ENCODE measurements at places on chromosomes 16 and 17.

DNA sequence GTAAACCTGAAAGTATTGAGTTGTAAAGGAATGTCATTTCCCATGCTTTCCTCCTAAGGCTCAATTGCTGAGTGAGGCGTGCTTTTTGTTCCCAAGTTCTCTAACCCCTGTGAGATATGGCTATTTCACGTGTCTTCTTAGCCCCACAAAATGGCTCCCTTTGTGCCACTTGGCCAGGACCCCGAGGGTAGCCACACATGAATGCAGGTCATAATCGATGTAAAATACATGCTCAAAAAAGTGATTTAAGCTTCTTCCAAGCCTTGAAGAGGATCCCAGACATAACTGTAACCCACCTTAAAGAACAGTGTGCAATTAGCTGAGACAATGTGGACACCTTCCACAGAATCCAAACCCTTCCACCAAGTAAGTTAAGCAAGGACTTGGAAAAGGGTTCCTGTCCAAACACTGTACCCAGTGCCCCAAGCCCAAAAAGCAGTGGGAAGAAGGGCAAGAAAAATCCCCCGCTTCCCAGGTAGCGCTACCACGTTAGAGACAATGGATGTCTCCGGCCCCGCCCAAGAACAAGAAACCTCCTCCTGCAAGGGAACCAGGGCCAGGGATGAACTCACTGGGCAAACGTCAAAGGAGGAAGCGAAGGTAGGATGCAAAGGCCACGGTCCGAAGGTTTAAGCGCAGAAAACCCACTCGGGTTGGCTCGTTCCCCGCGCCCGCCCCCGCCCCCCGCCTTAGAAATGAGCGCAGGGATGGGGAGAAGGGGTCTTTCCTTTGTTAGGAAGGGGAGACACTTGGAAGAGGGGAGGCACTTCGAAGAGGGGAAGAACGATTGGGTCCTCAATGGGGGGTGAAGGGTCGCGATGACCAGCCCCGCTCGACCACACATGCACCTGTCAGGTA, 1.2 kb downstream of the JPT1 start:
- DNase-seq: peak; percentile 62

GRCh38 chr16:67814567-67814966, 7.9 kb downstream of the TSNAXIP1 start:
- DNase-seq: no peak

DNA sequence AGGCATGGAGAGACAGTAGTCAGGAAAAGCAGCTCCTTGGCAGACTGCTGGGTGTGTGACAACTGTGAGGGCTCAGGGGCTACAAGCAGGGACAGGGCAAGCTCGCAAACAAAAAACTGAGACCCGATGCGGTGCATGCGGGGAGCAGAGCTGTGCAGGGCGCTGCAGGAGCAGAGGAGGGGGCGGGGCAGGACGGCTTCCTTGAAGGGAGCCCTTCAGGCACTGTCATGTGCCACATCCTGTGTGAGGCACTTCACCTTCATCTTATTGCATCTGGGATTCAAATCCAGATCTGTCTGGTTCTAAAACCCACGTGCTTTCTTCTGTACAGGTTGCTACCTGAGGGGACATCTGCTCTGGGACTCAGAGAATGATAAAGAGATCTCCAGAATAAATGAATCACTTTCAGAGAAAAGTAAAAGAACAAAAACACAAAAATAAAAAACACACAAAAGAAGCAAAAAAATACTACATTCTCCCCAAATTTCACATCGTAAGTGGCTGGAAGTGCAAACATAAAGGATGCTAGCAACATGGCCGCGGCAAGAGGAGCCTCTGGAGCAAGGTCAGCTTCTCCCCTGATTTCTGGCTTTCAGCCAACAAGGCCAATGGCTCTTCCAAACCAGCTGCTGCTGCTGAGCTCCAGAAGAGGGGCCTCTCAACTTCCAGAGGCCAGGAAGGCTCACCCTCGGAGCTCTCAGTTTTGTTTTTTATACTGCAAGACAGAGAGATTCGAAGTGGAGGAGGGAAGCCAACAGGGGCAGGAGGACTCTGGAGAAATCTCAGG, 14.2 kb downstream of the LYRM9 start:
- DNase-seq: peak; percentile 82

- no peak for DNase-seq
These were observed 24.1 kb downstream of the BAHCC1 start for GRCh38 chr17:81419319-81419885.

DNA sequence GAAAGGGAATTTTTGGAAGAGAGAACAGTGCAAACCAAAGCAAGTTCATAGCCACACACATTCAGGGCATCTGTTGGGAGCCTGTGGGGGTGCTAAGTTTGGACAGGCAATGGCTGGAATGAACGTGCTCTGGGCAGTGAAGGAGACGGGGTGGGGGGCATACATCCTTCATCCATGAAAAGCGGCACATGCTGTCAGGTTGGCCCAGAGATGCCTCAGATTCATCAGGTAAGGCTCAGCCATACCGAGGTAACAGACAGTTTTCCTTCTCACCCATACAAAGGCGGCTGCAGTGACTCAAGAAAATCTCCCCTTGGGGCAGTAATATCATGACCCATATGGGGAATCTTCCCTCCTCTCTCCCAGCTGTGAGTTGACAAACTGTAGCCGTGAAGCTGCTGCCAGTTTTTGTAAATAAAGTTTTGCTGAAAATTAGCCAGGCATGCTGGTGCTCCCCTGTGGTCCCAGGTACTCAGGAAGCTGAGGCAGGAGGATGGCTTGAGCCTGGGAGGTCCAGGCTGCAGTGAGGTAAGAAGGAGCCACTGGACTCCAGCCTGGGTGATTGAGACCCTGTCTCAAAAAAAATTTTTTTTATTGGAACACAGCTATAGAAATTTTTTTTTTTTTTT, 9.2 kb upstream of the UBALD2 start:
- DNase-seq: peak; percentile 39

DNA sequence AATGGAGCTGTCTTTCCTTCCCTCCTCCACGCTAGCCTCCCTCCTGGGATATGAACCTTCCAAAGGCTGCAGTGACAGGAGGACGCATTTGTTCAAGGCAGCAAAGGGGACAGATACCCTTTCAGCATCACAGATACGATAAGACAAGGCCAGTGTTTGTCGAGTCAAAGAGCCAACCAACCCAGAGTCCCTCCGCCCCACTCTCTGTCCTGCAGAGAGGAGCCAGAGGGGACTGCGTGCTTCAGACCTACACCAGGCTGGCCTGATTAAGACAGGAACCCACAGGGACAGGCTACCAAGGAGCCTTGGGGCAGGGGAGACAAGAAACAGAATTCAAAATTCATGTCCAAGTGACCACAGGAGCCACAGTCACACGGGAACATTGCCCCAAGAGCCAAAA, 72.6 kb upstream of the CDH5 start:
- DNase-seq: no peak

DNA sequence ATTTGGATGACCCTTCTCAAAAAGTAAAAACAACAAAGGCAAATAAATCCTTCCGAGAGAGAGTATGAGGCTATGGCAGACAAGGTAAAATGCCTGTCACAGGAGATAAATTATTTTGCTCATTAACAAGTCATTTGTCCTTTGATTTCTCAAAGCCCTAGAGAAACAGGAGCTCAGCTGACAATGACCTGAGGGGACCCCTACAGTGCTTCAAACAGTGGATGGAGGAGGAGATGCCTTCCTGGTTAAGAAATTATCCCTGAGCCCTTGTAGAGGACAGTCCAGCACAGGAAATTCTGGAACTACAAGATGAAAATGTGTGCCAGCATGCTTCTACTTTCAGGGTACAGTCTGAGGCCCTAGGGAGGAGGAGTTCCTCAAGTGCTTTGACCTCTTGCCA, 24.0 kb upstream of the RHBDL3 start:
- DNase-seq: no peak

DNA sequence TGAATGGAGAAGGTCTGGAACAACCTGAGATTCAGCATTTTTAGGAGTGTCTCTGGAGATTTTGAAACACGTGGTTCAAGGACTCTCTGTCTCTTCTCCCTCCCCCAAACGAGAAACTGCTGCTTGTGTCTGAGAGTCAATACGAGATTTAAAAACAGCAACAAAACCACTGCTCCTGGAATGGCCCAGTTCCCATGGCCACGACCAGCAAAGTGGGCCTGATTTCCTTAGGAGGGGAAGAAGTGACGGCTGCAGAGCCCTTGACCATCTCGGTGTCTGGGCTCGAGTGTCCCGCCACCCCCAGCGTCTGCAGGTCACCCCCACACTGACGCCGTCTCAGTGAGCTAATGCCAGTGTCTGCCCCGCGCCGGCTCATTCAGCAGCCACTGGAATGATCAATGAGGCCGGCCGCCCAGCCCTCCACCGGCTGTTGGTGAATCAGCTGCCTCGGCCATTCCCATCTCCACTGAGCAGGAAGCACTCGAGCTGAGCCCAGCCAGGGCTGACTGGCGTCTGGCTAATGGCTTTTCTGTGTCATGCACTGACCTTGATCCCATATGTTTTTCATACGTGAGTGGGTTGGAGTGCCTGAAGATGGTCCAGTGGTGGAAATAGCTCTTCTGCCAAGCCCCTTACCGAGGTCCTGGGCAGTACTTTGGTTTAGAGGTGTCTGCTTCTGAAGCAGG, 151.8 kb downstream of the PITPNC1 start:
- no peak for DNase-seq

- DNase-seq: no peak
These were observed 28.2 kb downstream of the TBX4 start for GRCh38 chr17:61480414-61480807.

DNA sequence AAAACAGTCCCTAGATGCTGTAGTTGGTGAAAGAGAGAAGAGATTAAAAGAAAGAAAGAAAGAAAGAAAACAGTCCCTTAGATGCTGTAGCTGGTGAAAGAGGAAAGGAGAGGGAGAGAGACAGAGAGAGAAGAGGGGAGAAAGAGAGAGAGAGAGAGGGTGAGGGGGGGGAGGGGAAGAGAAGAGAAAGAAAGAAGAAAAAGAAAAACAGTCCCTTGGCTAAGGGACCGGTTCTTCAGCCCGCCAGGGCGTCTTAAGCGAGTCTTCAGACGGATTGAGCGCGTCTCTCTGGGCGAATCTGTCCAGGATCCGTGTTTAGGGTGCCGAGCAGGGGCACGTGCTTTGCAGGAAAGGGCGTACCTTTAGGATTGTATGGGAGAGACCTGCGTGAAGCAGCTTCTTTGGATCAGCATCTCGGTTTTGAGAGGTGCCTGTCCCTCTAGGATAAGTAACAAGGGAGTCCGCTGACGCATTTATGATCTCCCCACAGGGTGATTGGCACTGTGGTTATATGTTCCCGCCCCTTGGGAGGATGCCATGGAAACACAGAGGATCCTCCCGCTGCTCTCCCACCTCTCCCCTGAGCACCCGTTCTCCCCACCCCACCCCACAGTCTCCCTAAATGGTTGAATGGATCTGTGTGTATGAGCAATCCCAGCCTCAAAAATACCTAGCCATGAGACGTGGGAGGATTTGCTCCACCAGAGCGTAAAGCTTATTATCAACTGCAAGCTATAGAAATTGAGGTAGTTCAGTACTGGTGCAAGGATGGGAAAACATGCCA, 16.7 kb downstream of the GNGT2 start:
- DNase-seq: no peak

DNA sequence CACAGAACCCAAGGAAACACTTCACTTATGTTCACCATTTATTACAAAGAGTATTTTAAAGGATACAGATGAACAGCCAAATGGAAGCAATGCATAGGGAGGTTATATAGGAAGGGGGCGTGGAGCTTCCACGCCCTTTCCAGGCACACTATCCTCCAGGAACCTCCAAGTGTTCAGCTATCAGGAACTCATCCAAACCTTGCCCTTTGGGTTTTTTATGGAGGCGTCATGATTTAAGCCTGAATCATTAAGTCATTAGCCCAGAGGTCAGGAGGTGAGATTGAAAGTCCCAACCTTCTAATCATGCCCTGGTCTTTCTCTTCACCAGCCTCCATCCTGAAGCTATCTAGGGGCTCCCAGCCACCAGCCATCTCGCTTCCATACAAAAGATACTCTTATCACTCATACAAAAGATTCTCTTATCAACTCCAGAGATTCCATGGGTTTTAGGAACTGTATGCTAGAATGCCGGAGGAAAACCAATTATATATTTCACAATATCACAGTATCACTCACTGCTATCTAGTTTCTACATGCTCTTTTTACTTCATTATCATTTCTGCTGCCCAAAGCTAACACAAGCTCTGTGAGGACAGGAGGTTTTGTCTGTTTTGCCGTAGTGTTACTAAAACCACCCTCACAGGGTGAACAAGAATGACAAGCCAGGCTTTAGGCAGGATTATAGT, 213.4 kb downstream of the SLC39A11 start:
- DNase-seq: no peak

- peak; percentile 76 for DNase-seq
These were observed 1.4 kb downstream of the CENPX start for GRCh38 chr17:82021107-82021899.

- DNase-seq: no peak
These were observed 42.5 kb downstream of the ST3GAL2 start for GRCh38 chr16:70396246-70396904.

- DNase-seq: no peak
These were observed 10.8 kb downstream of the ARSG start for GRCh38 chr17:68302066-68302564.

DNA sequence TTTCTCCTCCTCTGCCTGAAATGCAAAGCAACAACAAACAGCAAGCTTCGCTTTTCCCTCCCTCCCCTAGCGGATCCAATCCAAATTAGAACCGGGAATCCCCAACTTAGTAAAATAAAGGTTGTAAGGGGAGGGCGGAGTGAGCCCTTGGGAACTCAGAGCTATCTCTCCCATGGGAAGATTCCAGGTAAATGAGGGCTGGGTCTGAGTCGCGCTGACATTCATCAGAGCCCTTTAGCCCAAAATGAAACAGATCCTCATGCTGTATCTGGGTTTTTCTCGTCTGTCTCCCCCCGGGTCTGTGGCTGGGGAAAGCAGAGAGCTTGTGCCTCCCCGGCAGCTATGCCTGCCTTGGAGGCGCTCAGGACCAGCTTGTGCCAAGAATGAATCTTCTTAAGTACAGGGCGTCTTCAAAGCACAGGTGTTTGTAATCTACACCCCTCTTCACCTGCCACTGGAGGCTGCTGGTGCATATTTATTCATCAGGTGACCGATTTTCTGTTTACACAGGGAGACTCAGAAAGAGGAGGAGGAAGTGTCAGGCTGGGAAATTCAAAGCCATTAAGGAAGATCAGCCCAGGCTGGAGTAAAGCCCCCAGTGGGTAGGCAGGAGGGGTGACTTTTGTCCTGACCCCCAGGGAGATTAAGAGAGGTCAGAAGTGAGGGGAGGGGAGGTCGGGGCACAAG, 55.0 kb upstream of the GSE1 start:
- DNase-seq: no peak

DNA sequence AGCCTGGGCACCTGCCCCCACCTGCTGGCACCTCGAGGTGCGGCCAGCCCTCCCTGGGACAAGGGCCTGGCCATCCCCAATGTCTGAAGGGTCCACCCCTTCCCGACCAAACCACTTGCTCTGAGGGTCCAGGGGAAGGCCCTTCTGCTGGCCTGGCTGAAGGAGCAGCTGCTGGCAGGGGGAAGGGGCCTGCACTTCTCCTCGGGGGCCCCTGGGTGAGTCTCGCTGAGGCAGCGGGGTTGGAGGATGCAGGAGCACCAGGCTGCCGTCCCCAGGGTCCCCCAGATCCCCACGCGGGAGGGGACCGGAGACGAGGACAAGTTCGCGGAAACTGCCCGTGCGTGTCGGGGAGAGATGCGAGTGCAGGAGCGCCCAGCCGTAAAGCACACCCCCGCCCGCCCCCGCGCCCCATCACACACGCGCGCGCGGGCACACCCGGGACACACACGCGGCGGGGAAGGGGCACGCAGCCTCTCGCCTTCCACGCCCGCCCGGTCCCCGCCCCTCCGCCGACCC, 725 bp upstream of the CACNA1H start:
- no peak for DNase-seq

GRCh38 chr16:28130099-28131088, 66.9 kb upstream of the GSG1L start:
- no peak for DNase-seq

- no peak for DNase-seq
These were observed 21.6 kb upstream of the CDH1 start for GRCh38 chr16:68715471-68715870.
